Tibial artery (tissue), 4 donors: ENCODE measurements at places on chromosomes 4 and X.
A peak's percentile ranks its signal among the peaks of the same experiment; 100 is the strongest.

DNA sequence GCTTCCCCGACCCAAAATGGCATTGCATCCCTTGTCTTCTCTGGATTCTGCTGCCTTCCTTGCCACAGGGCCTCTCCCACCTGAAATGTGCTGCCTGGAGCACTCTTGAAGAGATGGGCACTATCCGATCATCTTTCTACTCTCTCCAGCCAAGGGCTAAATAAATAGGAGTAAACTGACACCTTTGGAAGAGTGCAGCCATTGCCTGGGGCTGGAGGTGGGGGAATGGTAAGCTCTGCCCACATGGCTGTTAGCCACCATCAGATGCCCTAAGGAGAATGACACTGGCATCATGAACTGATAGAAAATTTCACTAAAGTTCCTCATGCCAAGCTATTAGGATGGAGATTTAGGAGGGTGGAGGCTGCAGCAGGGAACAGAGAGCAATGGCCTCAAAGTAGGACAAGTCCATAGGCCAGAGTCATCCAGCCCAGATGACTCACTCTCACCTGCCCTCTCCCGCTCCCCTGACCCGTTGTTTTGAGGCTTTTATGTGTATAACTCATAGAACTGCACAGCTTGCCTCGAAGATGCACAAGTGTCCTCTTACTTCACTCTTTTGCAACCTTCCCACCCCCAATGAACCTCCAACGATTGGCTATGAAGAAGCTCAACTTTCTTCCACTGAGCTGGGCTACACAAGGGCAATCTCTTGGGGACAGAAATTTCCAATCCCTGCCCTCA, 822 bp upstream of the PFKFB1 start:
- DNase-seq = no peak

- DNase-seq = no peak
Observed at GRCh38 chr4:78602334-78602733, 50.8 kb downstream of the ANXA3 start.

DNA sequence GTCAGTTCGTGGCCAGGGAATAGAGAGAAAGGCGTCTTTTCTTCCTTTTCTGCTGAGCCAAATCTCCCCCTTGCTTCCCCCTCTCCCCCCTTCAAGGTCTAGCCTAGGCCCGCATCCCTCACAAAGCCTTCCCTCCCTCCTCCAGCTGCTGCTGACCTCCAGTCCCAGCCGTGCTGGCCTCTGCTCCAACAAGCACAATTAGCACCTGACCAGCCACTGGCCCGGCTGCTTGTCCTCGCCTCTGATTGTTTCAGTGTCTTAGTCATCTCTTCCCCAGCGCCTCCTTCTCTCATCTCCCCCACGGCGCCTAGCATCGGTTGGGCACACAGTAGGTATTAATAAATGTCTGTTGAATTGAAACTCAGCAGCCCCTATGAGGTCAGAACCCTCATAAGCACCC, 4.2 kb downstream of the ELF4 start:
- peak; percentile 49 for DNase-seq

- no peak for DNase-seq
Observed at GRCh38 chr4:19025031-19025430, 1003.5 kb upstream of the LCORL start.

- DNase-seq = no peak
Observed at GRCh38 chrX:7190157-7190556, 42.2 kb upstream of the PUDP start.

GRCh38 chr4:179768996-179769395, 2326.8 kb upstream of the AGA start:
- no peak for DNase-seq

DNA sequence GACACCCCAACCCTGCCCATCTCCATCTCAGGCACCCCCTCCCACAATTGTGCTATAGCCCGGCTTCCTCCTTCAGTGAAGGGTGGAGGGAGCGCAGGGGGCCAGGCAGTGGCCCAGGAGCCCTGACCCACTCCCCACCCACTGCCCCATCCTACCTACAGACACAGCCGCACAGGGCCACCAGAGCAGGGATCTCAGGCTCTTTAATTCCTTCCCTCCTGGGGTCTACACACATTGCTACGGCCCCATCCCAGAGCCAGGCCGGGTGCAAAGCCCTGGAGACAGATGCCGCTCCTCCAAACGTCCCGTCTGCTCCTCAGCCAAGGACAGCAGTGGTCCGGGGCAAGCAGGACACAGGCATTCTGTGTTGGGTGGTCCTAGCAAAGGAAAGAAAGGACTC, 12.8 kb upstream of the DUSP9 start:
- DNase-seq = no peak

GRCh38 chrX:45842207-45842925, 641.7 kb upstream of the DIPK2B start:
- DNase-seq = no peak

- DNase-seq = no peak
Observed at GRCh38 chr4:36243355-36244256, 708 bp downstream of the ARAP2 start.

GRCh38 chr4:79831119-79831528, 241.9 kb downstream of the ANTXR2 start:
- no peak for DNase-seq

DNA sequence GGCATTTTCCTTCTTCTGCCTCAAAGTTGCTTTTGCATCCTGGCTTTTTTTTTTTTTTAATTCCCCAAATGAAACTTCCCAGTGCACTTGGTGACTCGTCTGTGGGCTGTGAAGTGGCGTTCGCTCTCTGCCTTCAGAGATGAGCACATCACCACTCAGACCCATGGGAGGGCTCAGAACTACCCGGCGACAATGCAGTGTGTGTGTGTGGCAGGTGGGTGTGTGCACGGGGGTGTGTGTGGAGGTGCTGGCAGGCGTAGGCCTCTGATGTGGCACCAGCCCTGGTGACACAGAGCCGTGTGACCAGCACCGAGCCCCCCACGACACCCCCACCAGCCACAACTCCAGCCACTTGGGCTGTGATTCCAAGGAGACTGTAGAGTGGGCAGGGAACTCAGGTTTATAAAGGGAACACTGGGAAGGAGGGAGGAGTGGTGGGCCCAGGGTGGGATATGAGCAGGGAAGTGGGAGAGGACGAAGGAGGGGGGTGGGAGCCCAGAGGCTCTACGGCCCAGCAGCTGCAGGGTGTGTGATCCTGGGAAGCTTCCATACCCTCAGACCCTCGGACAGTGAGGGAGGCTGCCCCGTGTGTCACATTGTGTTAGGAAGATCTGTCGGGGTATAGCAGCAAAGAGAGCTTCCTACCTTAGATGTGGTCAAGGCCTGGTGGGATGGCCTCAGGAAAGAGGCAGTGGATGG, 6.0 kb upstream of the WFS1 start:
- no peak for DNase-seq

GRCh38 chrX:1661922-1662221, 47.0 kb downstream of the ASMT start:
- no peak for DNase-seq

- DNase-seq = no peak
Observed at GRCh38 chrX:119340606-119341205, 58.4 kb upstream of the SLC25A43 start.

DNA sequence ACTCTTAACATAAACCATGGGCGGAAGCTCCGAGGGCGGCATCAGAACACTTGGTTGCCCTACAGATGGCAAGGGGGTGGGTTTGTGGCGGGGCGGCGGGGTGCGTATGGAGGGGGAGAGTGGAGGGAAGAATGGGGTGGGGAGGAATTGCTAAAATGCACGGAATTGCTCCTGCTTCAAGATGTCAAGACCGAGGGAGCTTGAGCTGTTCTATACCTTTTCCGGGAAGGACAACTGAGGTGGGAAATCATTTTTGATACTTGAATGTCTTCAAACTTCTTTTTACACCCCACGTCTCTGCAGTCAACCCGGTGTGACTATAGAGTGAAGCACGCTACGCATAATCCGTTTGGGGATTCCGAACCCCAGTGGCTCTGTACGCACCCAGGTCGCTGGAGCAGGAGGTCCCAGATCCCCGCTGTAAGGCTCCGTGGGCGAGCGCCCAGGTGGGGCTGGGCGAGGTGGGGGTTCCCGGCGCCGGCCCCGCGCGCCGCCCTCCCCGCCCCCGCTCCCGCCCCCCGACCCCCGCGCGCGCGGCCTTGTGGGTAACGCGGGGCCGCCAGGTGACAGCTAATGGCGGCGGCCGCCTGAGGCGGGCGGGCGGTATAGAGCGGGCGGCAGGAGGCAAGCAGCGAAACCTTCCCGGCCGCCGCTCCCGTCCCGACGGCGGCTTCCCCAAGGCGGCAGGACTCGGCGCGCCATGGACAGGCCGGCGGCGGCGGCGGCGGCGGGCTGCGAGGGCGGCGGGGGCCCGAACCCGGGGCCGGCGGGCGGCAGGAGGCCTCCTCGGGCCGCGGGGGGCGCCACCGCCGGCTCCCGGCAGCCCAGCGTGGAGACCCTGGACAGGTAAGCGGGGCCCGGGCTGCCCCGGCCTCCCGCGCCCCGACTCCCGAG, at the start of gene MTMR1:
MTMR1 (plus strand) TSS at position 566 of the 894 bp plus-strand sequence; CDS start at position 701, 135 bp downstream.
- peak; percentile 22 for DNase-seq

GRCh38 chrX:13188731-13189309, 131.0 kb downstream of the ATXN3L start:
- DNase-seq = no peak

DNA sequence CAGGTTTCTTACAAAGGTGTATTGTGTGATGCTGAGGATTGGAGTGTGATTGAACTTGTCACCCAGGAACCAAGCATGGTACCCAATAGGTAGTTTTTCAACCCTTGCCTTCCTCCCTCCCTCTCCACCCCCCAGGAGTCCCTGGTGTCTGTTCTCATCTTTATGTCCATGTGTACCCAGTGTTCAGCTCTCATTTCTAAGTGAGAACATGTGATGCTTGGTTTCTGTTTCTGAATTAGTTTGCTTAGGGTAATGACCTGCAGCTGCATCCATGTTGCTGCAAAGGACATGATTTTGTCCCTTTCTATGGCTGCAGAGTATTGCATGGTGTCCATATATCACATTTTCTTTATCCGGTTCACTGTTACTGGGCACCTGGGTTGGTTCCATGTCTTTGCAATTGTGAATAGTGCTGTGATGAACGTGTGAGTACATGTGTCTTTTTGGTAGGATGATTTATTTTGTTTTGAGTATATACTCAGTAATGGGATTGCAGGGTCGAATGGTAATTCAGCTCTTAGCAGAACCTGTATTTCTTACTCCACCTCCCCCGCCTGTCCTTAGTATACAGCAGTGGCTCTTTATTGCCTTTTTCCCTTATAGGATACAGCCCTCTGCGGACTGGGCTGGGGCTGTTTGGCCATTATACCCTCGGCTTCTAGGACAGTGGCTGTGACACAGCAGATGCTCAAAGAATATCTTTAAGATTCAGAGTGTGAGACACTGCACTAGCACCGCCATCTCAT, 145.4 kb downstream of the PTTG2 start:
- DNase-seq = no peak

- DNase-seq = no peak
Observed at GRCh38 chr4:477686-478085, 21.3 kb downstream of the ZNF721 start.

- DNase-seq = no peak
Observed at GRCh38 chr4:138161351-138161750, 80.8 kb downstream of the SLC7A11 start.

GRCh38 chr4:28267166-28267565, 1406.5 kb downstream of the STIM2 start:
- no peak for DNase-seq

DNA sequence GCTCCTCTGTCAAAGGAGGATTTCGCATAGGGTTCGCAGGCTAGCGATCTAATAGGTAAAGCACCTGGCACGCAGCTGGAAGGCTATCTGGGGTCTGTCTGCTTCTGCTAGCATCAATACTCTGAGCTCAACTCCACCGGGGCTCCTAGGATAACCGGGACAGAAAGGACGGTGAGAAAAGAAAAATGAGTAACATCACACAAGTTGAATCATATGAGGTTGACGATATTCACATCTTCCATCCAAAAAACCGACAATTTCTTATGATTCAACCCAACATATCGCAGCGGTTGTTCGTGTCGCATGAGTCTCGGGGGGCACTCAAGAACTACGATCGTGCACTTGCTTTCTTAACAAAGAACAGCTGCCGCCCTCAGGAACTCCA, 1.8 kb downstream of the PROM1 start:
- no peak for DNase-seq

DNA sequence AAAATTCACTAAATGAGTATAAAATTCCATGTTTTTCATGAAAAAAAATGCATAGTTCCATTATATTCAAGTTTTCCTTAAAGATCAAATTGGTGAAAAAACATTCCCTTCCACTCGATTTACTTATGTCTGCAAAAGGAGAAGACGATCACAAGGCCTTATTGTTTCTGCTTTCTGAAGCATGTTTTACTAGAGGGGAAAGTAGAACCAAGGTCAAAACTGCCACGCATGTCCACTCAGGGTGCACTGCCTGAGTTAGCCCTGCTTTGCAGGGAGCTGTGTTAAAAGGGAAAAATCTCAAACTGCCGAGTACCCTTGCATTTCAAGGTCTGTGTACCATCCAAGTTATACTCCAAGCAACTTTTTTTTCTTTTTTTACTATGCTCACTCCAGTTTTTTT, 57.2 kb downstream of the TRAPPC11 start:
- no peak for DNase-seq

- DNase-seq = no peak
Observed at GRCh38 chr4:102493257-102493656, 7.9 kb upstream of the NFKB1 start.

- DNase-seq = no peak
Observed at GRCh38 chrX:44431194-44431593, 87.7 kb upstream of the EFHC2 start.

- DNase-seq = no peak
Observed at GRCh38 chr4:104429150-104429741, 65.4 kb downstream of the CXXC4 start.

DNA sequence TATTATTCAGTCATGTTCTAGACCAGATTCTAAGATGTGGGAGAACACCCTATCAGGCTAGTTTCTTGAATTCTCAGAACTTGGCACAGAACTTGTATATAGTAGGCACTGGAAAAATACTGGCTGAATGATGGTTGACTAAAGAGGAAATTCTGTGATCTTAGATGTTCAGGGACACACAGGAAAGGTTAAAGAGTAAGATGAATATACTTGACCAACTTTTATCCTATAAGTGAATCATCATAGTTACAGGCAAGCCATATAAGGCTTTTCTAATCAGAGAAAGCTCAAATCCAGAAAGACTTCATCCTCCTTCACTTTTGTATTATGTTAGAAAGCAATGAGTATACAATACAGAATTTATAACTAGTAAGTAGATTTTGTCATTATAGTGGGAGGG, 53.8 kb downstream of the SEPTIN11 start:
- DNase-seq = no peak

DNA sequence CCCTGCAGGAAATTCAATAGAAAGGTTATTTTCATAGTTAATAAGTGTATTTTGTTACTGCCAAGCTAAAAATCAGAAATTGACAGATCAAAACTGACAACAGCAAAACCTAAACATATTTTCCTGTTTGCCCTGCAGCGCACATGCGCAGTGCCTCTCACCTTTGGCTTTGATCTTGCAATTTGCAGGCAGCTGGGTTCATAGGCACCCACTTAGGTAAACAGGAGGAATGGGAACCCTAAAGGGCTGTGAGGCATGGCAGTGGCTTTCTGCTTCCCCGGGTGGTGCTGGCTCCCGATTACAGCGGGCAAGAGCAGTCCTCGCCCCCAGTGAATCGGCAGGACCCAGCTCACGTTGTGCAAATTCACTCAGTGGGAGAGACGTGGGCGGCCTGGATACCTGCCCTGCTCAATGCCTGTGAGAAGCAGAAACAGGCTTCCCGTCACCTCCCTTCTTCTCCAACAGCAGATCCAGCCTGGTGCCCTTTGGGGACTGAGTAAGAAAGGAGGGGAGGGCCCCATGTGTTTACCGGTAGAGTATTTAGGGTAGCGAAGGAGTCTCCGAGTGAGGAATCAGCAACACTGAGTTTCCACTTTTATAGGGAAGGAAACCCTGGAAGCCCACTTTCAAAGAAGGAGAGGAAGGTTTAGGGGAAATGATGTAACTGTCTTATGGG, 25.7 kb downstream of the CCKAR start:
- DNase-seq = no peak
